ENCODE measurements at places on chromosomes 5 and 9.

DNA sequence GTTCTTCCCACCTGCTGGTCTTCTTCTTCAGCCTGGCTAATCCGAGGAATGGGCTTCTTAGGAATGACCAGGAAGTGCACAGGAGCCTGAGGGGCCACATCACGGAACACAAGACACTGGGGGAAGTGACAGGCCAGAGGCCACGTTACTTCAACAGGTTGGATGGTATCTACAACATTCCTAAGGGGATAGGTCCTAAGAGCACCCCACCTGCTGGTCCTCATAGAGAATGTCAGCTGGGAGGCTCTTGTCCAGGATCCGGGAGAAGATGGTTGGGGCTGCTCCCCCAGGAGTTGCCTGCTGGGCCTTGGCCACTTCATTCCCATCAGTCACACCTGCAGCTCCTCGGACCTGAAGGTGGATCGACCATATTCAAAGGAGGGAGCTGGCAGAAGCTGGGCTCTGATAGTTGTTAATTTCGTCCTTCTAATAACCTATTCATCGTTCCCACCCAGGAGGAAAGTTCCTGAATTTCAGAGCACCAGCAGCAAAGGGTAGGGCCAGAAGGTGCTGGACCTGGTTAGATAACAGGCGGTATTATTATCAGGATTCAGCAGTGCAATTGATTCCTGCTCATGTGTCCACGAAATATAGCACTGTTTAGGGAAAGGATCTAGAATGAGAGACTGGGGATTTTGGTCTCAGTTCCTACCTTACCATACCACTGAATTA is 1.3 kb downstream of the HINT2 start:
- no peak for DNase-seq

DNA sequence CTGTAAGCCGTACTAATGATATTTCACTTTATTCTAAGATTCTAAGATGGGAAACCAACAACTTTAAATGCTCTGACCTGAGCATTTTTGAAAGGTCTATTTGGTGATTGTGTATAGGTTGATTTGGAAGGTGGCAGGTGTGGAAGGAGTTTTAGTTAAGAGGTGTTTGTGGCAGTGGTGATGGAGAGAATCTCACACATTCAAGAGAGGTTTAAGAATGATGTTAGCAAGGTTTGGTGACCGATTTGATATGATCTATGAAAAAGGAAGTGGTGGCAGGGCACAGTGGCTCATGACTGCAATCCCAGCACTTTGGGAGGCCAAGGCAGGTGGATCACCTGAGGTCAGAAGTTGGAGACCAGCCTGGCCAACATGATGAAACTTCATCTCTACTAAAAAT is 319.2 kb upstream of the CD180 start:
- no peak for DNase-seq

GRCh38 chr5:137085206-137085605 is 413.9 kb downstream of the SPOCK1 start:
- DNase-seq = no peak

DNA sequence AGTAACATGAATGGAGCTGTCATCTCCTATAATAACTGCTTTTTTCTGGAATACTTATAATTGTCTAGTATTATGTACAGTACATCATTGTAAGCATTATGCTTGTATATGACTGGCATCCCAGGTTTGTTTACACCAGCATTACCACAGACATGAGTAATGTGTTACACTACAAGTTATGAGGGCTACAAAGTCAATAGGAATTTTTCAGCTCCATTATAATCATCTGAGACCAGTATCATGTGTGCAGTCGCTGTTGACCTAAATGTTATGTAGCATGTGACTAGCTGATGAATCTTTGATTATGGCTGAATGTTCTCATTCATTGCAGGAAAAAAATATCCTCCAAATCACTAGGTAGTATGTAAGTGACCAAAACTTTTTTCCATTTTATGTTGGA is 2.2 kb downstream of the ZCCHC9 start:
- no peak for DNase-seq

All from activated T-cell treated with anti-CD3 and anti-CD28 coated beads for 1 hour (primary cell).